ENCODE measurements at places on chromosomes 3 and 15. TPM values are rescaled to one million over a fixed set of nuclear protein-coding genes. Genes with fewer than 3 reads are reported as not detected.

- peaks cover 9% of the 10 kb centered on the region for H3K27me3 ChIP-seq
- no peak overlapping the region for H3K4me3 ChIP-seq
- peaks cover 3% of the 10 kb centered on the region for H3K4me1 ChIP-seq
- H3K36me3 ChIP-seq, result no peaks in the 10 kb centered on the region
- no peak for DNase-seq
Observed at GRCh38 chr3:107855710-107856109, 235.1 kb downstream of the CD47 start.

ZNF80 gene
- total RNA-seq, result 5.5 TPM

DNA sequence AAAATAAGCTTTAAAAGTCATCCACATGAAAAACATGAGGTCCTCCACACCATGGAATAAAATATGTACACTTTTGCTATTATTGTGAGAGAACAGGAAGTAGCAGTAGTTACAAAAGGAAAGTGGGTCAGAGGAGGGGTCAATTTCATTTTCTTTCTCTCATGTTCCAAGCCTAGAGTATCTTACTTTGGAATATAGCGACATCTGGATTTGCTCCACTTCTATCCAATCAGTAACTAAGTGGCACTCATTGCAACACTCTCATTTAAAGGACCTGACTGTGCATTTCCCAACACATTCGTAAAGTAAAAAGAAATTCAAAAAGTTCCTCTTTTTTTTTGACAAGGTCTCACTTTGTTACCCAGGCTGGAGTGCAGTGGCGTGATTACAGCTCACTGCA lies 637.3 kb downstream of the TUSC7 start:
- H3K4me3 ChIP-seq, result no peak overlapping the region
- H3K27me3 ChIP-seq, result no peaks in the 10 kb centered on the region
- no peaks in the 10 kb centered on the region for H3K36me3 ChIP-seq
- H3K4me1 ChIP-seq, result no peaks in the 10 kb centered on the region

GRCh38 chr3:41502023-41502422 lies 302.7 kb downstream of the CTNNB1 start:
- H3K27me3 ChIP-seq, result no peaks in the 10 kb centered on the region
- no peak overlapping the region for H3K4me3 ChIP-seq
- no peaks in the 10 kb centered on the region for H3K4me1 ChIP-seq
- no peaks in the 10 kb centered on the region for H3K36me3 ChIP-seq
- DNase-seq, result no peak
- H3K27ac ChIP-seq, result no peak overlapping the region

- DNase-seq, result no peak
- peaks cover 27% of the 10 kb centered on the region for H3K36me3 ChIP-seq
- H3K27me3 ChIP-seq, result no peaks in the 10 kb centered on the region
Observed at GRCh38 chr15:48717458-48717857, 71.9 kb upstream of the FBN1 start.

GRCh38 chr15:81752546-81752942 lies 293.3 kb downstream of the MEX3B start:
- H3K36me3 ChIP-seq, result no peaks in the 10 kb centered on the region
- no peaks in the 10 kb centered on the region for H3K27me3 ChIP-seq
- no peaks in the 10 kb centered on the region for H3K4me1 ChIP-seq
- no peak overlapping the region for H3K27ac ChIP-seq
- H3K4me3 ChIP-seq, result no peak overlapping the region
- no peak for DNase-seq

GRCh38 chr3:61889259-61889658 lies 327.9 kb downstream of the PTPRG start:
- no peak overlapping the region for H3K4me3 ChIP-seq
- H3K27me3 ChIP-seq, result no peaks in the 10 kb centered on the region
- no peaks in the 10 kb centered on the region for H3K36me3 ChIP-seq
- H3K4me1 ChIP-seq, result no peaks in the 10 kb centered on the region
- no peak for DNase-seq

- peaks cover 15% of the 10 kb centered on the region for H3K4me1 ChIP-seq
- H3K36me3 ChIP-seq, result no peaks in the 10 kb centered on the region
- DNase-seq, result no peak
Observed at GRCh38 chr3:14562121-14562890, 22.2 kb upstream of the GRIP2 start.

CCDC33 gene
- not detected for total RNA-seq

DNA sequence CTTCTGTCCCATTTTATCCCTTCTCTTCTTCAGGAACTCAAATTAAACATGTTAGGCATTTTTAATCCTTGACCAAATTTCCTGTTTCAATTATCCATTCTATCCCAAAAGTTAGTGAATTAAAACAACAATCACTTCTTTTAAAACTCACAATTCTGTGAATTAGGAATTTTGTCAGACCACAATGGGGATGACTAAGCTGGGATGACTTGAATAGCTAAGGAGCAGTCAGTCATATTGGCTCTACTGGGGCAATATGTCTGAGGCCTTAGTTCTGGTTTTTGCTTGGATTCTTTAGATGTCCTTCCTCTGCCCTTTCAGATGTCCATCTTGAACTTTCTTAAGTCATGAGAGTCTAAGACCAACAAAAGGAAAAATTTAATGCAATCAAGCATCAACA lies 178.2 kb upstream of the TGFBR2 start:
- H3K36me3 ChIP-seq, result no peaks in the 10 kb centered on the region
- no peaks in the 10 kb centered on the region for H3K27me3 ChIP-seq
- no peak for DNase-seq
- no peak overlapping the region for H3K27ac ChIP-seq
- H3K4me1 ChIP-seq, result no peaks in the 10 kb centered on the region

DNA sequence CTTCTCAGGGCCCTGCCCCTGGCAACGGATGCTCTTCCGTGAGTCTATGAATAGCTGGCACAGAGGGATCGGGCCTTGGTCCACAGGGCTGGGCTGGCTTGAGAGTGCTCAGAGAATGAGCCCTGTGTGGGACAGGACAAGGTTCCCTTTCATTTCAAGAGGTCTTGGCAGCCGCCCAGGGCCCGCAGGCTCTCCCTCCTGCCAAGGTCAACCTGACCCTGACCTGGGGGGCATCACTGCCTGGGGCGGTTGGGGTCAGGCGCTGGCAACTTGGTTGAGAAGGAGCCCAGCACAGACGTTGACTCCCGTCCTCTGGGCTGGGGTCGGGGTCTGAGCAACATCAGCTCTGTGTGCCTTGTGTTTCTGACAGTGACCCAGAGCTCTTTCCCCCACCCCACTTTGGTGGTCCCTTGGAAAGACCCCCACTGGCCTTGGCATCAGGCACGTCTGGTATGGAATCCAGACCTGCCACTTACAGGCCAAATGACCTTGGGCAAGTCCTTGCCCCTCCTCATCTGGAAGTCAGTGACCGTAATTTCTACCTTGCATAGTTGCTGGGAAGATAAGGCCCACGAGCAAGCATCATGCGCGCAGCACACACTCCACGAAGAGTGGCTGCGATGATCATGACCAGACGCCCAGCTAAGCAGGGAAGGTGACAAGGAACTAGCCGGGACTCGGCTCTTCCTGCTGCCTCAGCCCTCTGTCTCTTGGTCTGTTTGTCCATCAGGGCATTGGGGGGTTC lies 36.4 kb downstream of the EPHB3 start:
- no peak for DNase-seq
- H3K4me3 ChIP-seq, result no peak overlapping the region
- H3K27me3 ChIP-seq, result peaks cover 26% of the 10 kb centered on the region
- H3K4me1 ChIP-seq, result no peaks in the 10 kb centered on the region
- no peak overlapping the region for H3K27ac ChIP-seq

DNA sequence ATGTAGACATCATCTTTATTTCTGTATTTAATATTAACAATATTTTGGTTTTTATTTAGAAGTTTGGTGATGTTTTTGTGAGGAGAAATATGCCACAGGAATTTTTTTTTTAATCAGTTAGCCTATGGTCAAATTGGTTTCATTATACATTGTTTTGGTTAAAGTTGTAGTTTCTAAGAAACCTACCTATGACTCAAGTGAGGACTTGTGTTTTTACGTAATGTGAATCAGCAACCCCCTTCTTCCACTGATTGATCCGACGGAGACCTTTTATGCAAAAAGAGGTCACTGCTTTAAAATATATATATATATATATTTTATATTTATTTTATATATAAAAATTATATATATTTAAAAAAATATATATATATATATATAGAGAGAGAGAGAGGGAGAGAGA lies 698.1 kb downstream of the FHIT start:
- H3K4me1 ChIP-seq, result peaks cover 35% of the 10 kb centered on the region
- no peak overlapping the region for H3K27ac ChIP-seq
- no peak for DNase-seq
- no peak overlapping the region for H3K4me3 ChIP-seq
- H3K36me3 ChIP-seq, result no peaks in the 10 kb centered on the region
- peaks cover 7% of the 10 kb centered on the region for H3K27me3 ChIP-seq

- H3K4me3 ChIP-seq, result no peak overlapping the region
- H3K27ac ChIP-seq, result no peak overlapping the region
- no peak for DNase-seq
- H3K4me1 ChIP-seq, result peaks cover 14% of the 10 kb centered on the region
- H3K36me3 ChIP-seq, result no peaks in the 10 kb centered on the region
Observed at GRCh38 chr3:170470063-170471016, 51.7 kb downstream of the CLDN11 start.

Measured in activated CD8-positive, alpha-beta memory T cell treated with anti-CD3 and anti-CD28 coated beads, Interleukin-2, amount 10 ng/mL, durations not matched to agents 7 days and 5 days (primary cell).